ENCODE measurements at places on chromosomes 7 and 10.

DNA sequence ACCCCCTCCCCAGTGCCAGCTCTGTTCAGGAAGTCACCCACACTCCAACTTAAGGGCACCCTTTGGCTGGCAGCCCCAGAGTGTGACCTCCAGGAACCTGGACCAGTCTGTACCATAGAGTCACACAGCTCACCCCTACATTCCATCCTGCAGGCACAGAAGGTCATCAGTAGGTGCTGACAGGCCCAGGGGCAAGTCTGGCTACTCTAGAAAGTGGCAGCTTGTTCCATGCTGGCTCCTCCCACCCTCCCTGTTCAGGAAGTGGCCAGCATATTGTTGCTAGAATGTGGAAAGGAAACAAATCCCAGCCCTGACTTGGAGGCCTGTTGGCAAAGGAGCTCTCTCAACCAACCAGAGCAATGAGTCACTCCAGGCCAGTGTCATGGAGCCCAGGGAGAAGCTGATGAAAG lies 3.2 kb upstream of the NCOA4 start:
- no peak for DNase-seq

DNA sequence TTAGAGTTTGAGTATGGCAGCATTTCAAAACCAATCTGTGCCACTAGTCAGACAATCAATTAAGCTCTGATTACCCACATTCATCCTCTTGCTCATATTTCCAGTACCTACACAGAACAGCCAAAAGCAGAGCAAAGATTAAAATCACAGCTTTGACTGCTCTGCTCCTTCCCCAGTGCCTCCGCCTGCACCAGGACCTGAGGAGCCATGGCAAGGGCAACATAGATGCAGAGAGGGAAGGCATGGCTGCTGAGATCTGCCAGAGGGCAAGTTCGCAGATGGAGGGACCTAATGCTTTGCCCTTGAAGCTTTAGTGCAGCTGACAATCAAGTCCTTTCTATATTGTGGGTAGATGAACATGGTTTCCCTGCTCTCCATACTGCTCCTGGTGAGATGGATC lies 148.1 kb downstream of the HTR7 start:
- DNase-seq = no peak

DNA sequence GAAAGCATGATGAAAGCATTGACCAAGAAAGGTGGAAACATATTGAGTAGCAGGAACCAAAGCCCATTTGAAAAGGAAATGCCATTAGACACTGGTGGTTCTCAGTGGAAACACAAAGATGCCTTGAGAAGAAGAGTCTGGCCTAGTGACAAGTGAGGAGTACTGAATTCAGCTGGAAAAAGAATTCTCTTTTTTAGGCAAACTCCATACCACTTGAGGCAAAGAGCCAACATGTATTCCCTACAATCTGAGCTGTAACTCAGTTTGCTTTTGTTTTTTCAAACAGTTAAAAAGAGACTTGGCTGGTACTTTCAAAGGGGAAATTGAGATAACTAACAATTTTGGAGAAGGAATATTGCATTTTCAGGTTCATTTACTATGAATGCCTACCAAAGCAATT lies 624.0 kb downstream of the NRG3 start:
- no peak for DNase-seq

GRCh38 chr7:96710544-96710943 lies 898 bp upstream of the SEM1 start:
- DNase-seq = no peak
